ENCODE measurements at places on chromosomes 11 and 22. TPM values are rescaled to one million over a fixed set of nuclear protein-coding genes. Genes with fewer than 3 reads are reported as not detected.

Gene TRIM66
- total RNA-seq = 24.2 TPM

Gene BACE1-AS
- total RNA-seq = 3.9 TPM

Gene KCNJ11
- 0.10 TPM for total RNA-seq

Gene MYO18B
- 0.29 TPM for total RNA-seq

Gene OR5B21
- total RNA-seq = not detected

Gene DDIAS
- total RNA-seq = 19.4 TPM

Gene SLCO2B1
- total RNA-seq = not detected

Gene GAL3ST3
- not detected for total RNA-seq

Gene RAB36
- total RNA-seq = 0.31 TPM
